ENCODE measurements at places on chromosomes 7 and 10.

- no peak for DNase-seq
Measured at GRCh38 chr7:150307904-150308303, 15.3 kb upstream of the LRRC61 start.

GRCh38 chr7:56538541-56539429 is 422.6 kb upstream of the NUPR2 start:
- DNase-seq, result no peak

DNA sequence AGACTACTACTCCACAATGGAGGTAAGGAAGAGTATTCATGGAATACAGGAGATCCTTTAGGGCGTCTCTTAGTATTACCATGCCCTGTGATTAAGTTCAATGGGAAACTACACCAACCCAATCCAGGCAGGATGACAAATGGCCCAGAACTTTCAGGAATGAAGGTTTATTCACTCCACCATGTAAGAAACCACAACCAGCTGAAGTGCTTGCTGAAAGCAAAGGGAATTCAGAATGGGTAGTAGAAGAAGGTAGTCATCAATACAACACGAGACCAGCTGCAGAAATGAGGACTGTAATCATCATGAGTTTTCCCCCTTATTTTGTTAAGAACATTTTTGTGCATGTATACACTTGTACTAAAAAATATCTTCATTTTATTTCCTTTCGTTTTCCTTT is 76.6 kb downstream of the GPR37 start:
- no peak for DNase-seq

- DNase-seq, result no peak
Measured at GRCh38 chr7:20249920-20250319, 32.7 kb upstream of the MACC1 start.

- no peak for DNase-seq
Measured at GRCh38 chr10:131982796-131983195, 1.1 kb upstream of the BNIP3 start.
